ENCODE measurements at places on chromosomes 2 and 18.

- H3K4me3 ChIP-seq = peak overlapping the region; percentile 28
- no peak overlapping the region for H3K27ac ChIP-seq
- H3K36me3 ChIP-seq = no peaks in the 10 kb centered on the region
- peaks cover 5% of the 10 kb centered on the region for H3K4me1 ChIP-seq
Observed at GRCh38 chr18:12287684-12288402, 20.2 kb upstream of the TUBB6 start.

GRCh38 chr2:102285368-102285767, 26.0 kb upstream of the IL1RL1 start:
- no peak overlapping the region for H3K4me3 ChIP-seq
- H3K27ac ChIP-seq = no peak overlapping the region
- DNase-seq = no peak
- H3K4me1 ChIP-seq = no peaks in the 10 kb centered on the region
- no peaks in the 10 kb centered on the region for H3K27me3 ChIP-seq
- no peaks in the 10 kb centered on the region for H3K36me3 ChIP-seq

DNA sequence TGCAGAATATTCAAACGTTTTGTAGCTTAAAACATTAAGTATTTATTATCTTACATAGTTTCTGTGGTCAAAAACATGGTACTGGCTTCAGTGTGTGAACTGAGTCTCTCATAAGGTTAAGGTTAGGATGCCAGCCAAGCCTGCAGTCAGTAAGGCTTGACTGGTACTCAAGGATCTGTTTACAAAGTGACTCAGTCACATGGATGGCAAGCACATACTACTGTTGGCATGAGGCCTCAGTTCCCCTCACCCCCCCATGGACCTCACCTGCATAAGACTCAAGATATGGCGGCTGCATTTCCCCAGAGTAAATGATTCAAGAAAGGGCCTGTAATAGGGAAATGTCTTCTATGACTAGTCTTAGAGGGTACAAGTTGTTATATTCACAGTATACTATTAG, 1167.5 kb downstream of the DPP10 start:
- DNase-seq = no peak
- no peaks in the 10 kb centered on the region for H3K36me3 ChIP-seq
- no peaks in the 10 kb centered on the region for H3K27me3 ChIP-seq

DNA sequence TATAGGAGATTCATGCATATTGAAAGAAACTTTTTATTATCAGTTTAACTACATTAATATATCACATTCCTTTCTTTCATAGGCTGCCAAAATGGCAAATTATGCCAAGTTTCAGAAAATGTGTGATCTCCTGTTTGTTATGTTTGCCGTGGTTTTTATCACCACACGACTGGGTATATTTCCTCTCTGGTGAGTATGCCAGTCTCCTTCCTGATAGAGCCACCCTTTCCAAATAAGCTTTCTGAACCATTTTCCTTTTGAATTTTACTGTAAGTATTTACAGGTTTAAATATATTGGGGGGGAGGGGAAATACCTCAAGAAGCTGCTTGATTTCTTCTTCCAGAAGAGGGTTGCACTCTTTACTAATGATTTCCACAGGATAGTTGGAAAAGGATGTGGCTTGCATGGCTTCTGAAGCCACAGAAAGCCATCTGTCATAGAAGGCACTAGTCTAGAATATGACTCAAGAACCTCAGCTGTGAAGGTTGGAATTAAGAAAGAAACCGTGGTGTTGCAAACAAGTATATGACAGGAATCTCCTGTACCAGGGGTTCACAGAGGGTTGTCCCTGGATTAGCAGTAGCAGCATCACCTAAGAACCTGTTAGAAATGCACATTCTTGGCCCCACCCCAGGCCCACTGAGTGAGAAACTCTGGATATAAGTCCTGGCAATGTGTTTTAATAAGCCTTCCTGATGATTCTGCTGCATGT, 84.5 kb upstream of the NOSTRIN start:
- peak overlapping the region; percentile 5 for H3K4me3 ChIP-seq
- no peak overlapping the region for H3K27ac ChIP-seq
- H3K4me1 ChIP-seq = peaks cover 19% of the 10 kb centered on the region
- H3K27me3 ChIP-seq = no peaks in the 10 kb centered on the region

DNA sequence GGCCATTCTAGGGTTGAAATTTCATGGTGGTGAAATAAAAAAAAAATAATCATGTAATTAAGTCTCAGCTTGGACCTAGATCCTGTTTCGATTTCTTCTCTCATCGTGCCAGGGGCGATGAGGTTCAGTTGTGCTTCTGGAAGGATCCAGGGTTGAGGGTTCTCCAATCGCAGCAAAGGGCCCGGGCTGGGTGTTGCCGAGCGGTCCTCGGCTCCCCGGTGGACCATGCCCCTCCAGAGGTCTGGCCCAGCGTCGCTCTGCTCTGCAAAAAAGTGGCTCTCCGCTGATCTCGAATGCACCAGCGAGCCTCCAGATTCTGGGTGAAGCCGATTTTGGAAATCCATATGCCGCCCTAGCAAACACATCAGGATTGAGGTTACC, 39.0 kb downstream of the EN1 start:
- DNase-seq = no peak
- H3K4me1 ChIP-seq = peaks cover 8% of the 10 kb centered on the region

DNA sequence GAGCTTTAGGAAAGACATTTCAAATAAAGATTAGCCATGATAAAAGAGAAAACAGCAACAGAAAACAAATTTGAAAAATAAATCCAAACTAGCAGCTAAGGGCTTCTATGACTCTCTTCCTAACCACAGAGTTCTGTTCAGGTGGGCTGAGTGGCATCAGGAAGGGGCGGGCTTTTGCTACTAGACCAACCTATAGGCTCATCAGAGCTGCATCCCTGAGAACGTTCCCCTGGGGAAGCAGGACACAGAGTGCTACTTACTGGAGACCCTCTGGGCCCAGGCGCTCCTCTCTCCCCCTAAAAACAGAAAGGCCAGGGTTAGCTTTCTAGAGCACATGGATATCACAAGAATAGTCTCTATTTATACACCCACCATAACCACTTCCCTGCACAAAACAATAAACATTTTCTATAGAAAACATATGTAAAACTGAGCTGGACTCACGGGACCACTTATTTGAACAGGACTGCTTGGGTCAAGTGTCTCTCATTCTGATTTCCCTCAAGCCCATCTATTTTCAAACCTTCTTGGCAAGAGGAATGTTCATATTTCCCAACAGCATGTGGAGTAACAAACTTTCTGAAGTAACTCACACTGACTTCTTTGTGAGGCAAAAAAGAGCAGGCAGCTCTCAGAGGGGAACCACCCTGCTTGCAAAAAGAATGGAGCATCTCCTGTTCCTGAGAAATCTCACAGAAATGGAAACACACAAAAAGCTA, 78.9 kb upstream of the LMAN1 start:
- no peak overlapping the region for H3K4me3 ChIP-seq
- DNase-seq = no peak
- no peaks in the 10 kb centered on the region for H3K36me3 ChIP-seq
- peaks cover 1% of the 10 kb centered on the region for H3K4me1 ChIP-seq

DNA sequence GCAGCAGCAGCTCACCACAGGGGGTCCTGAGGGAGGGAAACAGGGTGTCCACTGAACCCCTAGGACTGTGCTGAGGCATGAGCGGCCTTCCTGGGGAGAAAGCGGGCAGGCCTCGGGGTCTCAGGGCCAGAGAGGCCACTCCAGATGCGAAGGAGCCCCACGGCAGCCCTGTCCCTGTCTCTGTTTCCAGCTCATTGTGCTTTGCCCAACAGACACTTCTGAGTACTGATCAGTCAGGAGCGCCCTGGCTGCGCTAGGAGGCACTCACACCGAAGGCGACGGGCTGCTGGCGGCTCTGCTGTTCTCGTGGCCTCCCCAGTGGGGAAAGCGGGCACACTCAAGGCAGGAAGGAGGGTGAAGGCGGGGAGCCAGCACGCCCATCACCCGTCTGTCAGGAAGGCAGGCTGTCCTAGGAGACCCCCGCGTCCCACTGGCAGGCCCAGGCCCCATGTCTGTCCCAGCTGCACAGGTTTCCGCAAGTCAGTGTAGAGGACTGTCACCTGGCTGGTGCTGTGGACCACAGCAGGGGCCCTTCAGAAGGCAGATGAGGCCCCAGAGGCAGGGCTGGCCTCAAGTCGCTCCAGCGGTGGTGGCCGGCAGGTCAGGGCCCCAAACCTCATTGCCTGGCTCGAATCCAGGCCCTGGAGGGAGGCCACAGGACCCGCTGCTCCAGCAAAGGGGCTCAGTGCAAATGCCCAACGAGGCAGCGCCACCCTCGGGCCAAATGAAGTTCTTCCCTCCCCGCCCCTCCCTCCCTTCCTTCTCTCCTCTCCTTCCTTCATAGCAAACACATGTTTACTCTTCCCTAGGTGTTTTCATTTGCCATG, 6.8 kb downstream of the ESPNL start:
- DNase-seq = no peak
- peaks cover 9% of the 10 kb centered on the region for H3K4me1 ChIP-seq
- no peaks in the 10 kb centered on the region for H3K36me3 ChIP-seq
- no peaks in the 10 kb centered on the region for H3K27me3 ChIP-seq

DNA sequence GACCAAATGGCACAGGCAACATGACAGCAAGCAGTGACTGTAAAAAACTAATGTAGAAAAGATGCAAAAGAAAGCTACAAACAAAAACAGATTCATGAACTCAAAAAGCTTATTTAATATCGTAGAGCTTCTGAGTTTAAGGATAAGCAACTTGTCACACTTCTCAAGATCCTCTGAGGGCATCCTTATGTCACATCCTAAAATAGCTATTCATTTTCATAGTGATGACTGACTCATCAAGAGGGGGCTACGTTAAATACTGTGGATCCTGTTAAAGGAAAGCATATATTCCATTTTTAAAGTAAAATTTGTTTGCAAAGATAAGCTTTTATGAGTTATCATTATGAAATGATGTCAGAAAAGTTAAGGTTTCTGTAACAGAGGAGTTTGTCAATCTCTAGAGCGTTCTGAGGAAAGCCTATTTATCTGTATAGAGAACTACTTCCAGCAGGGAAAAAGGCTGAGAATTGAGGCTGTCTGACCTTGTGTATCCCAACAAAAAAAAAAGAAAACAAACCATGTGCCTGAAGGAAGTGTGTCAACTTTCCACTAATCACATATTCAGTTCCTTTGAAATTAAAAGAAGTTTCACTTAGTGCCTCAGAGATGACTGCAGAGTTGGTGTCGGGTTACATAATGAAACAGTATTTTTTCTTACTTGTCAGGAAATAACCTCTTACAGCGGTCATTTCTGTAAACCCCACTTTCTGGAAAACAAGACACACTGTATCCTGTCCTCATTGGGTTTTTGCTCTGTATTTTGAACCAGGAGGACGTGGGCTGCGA, 115.5 kb downstream of the ESCO1 start:
- no peak overlapping the region for H3K4me3 ChIP-seq
- H3K36me3 ChIP-seq = no peaks in the 10 kb centered on the region
- H3K27ac ChIP-seq = no peak overlapping the region
- DNase-seq = no peak
- H3K4me1 ChIP-seq = no peaks in the 10 kb centered on the region

GRCh38 chr2:18993756-18994338, 364.6 kb downstream of the OSR1 start:
- H3K27ac ChIP-seq = no peak overlapping the region
- H3K27me3 ChIP-seq = no peaks in the 10 kb centered on the region
- no peaks in the 10 kb centered on the region for H3K36me3 ChIP-seq
- DNase-seq = no peak
- no peaks in the 10 kb centered on the region for H3K4me1 ChIP-seq

DNA sequence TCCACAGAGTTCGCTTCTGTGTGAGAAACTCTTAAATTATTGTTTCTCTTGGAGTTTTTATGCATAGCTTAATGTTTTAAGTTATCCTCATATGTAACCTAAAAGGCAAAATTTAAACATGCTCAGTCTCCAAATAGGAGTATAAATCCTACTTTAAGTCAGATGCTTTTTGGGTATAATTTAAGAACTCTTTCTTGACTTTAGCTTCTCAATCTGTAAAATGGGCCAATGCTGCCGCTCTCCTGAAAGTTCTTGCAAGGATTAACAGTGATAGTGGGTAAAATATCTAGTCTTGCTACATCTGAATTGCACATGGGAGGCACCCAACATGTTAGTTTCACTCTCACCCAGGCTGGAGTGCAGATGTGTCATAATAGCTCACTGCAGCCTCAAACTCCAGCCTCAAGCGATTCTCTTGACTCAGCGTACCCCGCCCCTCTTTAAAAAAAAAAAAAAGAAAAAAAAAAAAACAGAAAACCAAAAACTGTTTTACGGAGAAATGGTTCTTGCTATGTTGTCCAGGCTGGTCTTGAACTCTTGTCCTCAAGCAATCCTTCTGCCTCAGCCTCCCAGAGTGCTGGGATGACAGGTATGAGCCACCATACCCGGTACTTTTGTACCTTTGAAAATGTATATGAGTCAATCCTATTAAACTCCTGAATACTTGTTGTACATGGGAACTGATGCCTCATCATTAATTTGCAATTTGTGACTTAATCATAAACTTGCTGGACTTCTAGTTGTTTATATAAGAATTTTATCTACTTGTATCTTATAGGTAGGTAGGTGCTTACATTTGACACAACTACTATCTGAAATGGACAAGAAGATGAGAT, 1.8 kb downstream of the FBXO48 start:
- peak overlapping the region; percentile 85 for H3K27ac ChIP-seq
- no peak for DNase-seq
- peaks cover 15% of the 10 kb centered on the region for H3K4me1 ChIP-seq
- H3K36me3 ChIP-seq = peaks cover 7% of the 10 kb centered on the region
- H3K27me3 ChIP-seq = no peaks in the 10 kb centered on the region

DNA sequence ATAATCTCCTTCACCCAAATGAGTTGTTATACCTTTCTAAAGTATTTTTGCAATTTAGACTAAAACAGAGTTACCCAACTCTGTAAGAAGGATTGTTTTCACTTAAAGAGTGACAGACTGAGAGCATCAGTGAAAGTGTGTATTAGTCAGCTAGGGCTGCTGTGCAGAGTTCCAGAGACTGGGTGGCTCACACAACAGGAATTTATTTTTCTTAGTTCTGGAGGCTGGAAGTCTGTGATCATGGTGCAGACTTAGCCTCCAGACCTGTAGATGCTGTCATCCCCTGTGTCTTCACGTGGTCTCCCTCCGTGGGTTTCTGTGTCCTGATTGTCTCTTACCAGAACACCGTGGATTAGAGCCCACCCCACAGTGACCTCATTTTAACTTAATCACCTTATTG, 40.0 kb downstream of the BCL2L11 start:
- peaks cover 37% of the 10 kb centered on the region for H3K4me1 ChIP-seq
- no peak for DNase-seq
- no peaks in the 10 kb centered on the region for H3K27me3 ChIP-seq
- H3K36me3 ChIP-seq = peaks cover 4% of the 10 kb centered on the region
- no peak overlapping the region for H3K4me3 ChIP-seq

GRCh38 chr2:21367421-21367820, 243.7 kb downstream of the TDRD15 start:
- H3K27ac ChIP-seq = no peak overlapping the region
- H3K36me3 ChIP-seq = no peaks in the 10 kb centered on the region
- H3K4me1 ChIP-seq = no peaks in the 10 kb centered on the region

DNA sequence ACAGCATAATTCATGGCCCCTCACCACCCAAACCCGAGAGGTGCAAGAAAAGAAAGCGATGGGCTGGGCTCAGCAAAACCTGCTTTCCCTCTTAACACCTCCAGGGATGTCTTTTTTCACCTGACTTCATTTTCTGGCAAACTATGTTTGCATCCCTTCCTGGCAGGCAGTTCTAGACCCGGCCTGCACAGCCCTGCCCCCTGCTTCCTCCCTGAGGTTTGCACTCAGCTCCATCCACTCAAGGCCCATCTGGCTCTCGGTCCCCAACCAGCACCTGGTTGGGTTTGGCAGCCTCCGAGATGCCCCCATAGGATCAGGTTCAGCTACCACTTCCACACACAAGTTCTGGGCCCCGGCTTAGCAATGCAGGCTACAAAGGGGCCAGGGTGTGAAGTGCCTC, 185.7 kb downstream of the SMAD7 start:
- DNase-seq = no peak
- H3K4me3 ChIP-seq = no peak overlapping the region
- no peak overlapping the region for H3K27ac ChIP-seq
- H3K27me3 ChIP-seq = no peaks in the 10 kb centered on the region
